Right ventricle myocardium superior (tissue), 1 donor: ENCODE measurements at places on chromosomes 7 and 10. TPM values are rescaled to one million over a fixed set of nuclear protein-coding genes. Genes with fewer than 3 reads are reported as not detected.
A peak's percentile ranks its signal among the peaks of the same experiment; 100 is the strongest.

GRCh38 chr7:6636741-6637543 is at the start of gene ZNF316:
Gene ZNF316 (plus strand): TSS chr7:6637318. CDS start chr7:6642410, 5,092 bp downstream.
- peak; percentile 81 for DNase-seq

DNA sequence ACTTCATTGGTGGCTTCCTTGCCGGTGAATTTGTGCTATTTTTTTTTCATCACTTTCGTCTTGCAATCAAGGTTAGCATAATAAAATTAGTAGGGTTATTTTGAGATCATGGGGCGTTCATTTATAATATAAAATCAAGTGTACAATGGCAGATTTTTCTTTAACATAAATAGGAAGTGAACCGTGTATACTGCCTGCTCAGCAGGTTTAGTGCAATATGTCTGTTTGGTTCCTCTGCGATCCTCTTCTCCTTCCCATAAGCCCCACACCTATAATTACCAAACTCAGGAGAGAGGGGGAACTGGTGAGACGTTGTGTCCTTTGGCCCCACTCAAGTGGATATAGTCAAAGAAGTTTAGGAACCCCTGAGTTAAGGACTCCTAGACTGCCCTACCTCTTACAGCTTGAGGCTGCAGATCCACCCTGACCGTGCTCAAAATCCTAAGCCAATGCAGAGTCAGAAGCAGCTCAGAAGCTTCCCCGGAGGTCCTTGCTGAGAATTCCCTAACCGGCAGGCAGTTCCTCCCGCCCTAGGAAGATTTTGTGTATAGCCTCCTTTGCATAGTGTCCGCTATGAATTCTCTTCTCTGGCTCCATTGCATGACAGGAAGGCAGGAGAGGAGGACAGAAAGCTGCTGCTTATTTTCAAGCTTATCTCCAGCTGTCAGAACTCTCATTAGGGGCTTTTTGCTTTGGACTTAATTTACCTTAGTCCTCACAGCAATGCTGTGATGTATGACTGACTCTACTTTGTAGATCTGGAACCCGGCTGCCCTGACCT is 41.5 kb downstream of the PYROXD2 start:
- no peak for DNase-seq

Gene LCOR
- 16.9 TPM for total RNA-seq

DNA sequence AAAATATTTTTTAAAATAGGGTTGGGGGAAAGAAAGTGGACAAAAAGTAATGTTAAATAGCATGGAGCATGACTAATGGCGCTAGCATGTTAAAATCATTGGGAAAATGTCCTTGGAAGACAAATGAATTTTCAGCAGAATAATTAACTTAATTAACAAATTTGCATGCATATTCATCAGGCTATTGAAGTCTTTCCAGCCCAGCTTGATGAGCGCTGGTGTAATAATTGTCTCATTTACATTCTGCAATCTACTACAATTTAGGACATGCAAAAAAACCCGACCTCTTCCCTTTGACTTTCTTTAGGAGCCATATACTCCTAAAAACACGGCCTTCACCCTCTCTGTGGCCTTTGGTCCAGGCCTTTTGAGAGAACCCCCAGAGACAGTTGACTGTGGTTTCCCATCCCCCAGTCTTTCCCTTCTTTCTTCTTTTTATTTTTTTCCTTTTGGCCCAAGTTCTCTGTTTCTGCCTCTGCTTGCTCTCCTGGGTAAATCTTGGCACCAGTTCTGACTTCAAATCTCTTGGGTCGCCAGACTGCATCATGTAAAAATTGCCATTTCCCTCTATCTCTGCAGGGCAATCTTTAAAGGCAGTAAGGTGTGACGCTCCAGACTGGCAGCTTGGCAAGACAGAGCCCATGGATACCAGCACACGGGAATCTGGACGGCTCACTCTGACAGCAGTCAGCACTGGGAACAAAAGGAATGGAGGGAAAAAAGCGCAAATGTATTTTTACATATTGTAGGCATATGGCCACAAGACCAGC is 105.5 kb downstream of the NEUROD6 start:
- DNase-seq, result no peak

GRCh38 chr7:71851776-71852498 is 560.2 kb downstream of the CALN1 start:
- no peak for DNase-seq

Gene DDX56
- 25.4 TPM for total RNA-seq

- DNase-seq, result no peak
Observed at GRCh38 chr7:37982423-37982822, 62.0 kb downstream of the EPDR1 start.
